Right hindlimb (tissue), 1 donor: ENCODE measurements at places on chromosomes 13 and 19.

DNA sequence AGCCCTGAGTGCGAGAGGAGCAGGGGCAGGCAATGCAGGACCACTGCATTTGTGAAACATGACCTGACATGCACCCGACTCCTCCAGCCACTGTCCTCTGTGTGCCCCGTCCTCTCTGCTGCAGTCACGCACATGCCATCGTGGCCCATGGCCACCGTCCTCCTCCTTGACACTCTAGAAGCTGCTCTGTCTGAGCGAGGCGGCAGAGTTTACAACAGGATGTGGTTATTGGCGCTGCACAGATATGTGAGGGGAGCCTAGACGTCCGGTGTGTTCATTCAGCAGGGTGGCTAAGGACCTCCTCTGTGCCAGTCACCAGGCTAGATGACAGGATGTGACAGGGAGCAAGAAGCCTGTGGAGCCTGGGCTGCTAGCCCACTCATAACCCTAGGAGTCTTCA lies 277.8 kb downstream of the FOXO1 start:
- no peak for DNase-seq

DNA sequence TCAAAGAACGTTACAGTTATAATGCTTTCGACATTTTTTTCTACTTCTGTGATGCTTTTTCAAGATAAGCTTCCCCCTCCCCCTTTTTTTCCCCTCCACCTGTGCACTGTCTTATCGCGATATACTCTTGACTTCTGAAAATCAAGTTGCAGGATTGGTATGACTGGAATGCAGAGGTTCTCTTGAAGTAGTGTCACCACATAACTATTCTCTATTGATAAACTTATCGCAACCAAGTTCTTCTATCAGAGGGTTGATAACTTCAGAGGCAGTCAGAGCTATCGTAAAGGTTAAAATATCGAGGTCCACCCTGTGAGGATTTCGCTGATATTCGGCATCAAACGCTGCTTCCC lies 820 bp downstream of the EID2 start:
- no peak for DNase-seq

DNA sequence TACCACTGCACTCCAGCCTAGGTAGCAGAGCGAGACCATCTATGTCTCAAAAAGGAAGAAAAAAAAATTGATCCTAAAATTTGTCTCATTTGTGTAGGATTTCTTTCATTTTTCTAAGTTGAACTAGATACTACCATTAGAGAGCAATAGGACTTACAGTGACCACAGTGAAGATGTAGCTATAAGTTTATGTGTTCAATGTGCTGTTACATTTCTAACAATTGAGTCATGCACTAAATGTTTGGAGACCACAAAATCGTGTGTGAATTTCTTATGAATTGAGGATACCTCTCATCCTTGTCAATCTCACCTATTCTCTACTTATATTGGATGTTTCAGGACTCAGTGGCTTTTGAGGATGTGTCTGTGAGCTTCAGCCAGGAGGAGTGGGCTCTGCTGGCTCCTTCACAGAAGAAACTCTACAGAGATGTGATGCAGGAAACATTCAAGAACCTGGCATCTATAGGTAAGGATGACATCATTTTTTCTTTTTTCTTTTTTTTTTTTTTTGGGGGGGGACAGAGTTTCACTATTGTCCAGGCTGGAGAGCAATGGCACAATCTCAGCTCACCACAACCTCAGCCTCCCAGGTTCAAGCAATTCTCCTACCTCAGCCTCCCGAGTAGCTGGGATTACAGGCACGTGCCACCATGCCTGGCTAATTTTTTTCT lies 12.8 kb downstream of the ZNF791 start:
- no peak for DNase-seq

- DNase-seq, result no peak
These were observed 26.9 kb downstream of the TMED1 start for GRCh38 chr19:10808937-10809649.

DNA sequence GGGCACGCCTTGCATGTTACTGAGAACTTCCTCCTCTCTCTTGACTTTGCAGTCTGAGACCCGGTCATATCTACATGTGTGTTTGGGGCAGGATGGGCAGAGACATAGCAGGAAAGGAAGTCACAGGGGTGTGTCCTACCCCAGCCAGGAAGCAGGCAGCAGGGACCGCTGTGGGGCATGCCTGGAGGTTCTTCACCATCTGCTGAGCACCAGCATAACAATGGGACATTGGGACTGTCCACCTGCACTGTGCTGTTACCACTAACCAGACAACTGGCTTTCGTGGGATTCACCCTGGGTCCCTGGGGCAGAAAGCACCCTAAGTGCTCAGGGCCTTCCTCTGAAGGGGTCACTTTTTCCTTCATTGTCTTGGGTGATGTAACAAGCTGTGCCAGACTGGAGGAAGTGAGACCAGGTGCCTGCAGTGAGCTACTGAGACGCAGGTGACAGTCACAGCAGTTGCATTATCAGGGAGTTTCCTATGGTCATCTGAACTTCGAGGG lies 2.6 kb upstream of the HAUS5 start:
- no peak for DNase-seq

DNA sequence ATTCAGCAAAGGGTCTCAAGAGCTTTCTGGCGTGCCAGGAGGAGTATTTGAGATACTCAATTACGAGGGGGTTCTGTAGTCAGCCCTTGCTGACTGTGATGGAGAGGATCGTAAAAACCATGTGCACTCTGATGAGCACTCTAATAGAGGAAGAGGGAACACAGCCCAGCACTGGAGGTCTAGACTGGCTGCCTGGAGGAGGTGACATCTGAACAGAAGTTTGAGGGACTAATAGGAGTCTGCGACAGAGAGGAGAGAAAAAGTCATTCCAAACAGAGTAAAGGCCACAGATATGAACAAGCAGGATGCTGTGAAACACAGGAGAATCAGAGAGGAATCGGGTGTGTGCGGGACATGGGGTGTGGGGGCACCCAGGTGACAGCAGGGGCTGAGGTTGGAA lies 79.4 kb downstream of the DPF1 start:
- DNase-seq, result no peak

- DNase-seq, result no peak
These were observed 627.8 kb upstream of the SLC10A2 start for GRCh38 chr13:103694033-103694432.

- no peak for DNase-seq
These were observed 726.2 kb upstream of the SGCG start for GRCh38 chr13:22454586-22454985.

GRCh38 chr19:37127999-37128820 lies 44.3 kb downstream of the ZNF585A start:
- DNase-seq, result no peak

DNA sequence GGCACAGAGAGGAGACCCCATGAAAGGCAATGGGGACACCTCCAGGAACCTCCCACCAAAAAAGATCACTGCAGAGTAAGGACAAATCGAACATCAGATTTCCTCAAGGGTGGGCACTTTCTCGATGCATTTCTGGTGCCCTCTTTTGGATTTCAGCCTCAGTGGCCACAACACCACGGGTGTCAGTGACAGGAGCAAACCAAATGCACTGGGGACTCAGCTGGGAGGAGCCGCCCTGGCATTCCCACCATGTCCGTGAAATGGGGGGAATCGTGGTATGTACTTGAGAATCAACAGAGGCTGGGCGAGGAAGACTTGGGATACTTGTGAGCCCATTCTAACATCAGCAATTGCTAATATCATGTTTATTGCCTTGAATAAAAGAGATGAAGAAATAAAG lies 16.3 kb downstream of the FAM187B start:
- DNase-seq, result no peak

DNA sequence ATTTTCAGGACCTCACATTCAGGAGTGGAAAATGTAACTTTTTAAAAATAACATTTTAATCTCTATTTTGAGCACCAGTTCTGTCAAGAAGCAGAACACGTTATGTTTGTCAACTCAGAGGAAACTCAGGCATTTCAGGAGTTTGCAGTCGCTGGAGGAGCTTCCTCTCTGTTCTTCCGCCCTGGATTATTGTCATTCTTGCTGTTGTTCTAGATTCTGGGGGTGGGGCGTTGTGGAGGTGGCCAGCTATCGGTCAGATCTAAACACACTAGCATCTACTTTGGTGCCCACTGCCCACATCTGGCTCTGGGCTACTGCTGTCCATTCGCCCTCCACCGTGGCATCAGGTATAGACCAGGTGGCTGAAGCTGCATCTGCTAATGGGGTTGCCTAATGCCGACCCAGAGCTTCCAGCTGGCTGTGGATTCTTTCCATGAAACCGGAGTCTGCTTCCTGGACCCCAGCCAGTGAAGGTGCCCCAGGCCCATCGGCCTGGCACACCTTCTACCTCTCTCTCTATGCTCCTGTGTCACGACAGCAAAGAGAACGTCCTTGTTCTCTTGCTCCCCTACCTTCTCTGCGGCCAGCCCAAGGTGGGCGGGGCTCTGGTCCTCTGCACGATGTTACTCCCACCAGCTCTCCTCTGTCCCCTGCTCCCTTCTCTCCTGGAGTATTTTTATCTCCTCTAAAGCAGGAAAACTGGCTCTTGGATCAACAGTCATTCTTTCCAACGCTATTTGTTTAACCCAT lies 36.7 kb upstream of the DGKH start:
- no peak for DNase-seq

DNA sequence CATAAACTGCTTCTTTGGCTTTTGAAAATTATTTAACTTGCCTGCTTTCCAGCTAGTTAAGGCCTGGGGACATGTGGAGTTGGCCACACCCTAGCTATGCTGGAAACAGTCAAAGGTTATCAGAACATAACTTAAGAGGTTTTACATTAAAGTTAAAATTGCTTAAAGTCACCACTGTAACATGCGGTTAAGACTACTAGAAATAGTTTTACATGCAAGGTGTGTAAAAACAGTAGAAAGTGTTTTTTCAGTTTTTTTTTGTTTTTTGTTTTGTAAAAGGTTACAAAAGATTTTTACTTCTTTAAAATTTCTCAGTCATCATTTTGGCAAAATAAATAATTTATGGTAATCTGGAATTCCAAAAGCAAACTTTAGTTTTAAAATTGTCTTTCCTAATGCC lies 763.1 kb downstream of the UQCRFS1 start:
- DNase-seq, result no peak
